SHP77 (cell line): ENCODE measurements at places on chromosomes 4 and X.

DNA sequence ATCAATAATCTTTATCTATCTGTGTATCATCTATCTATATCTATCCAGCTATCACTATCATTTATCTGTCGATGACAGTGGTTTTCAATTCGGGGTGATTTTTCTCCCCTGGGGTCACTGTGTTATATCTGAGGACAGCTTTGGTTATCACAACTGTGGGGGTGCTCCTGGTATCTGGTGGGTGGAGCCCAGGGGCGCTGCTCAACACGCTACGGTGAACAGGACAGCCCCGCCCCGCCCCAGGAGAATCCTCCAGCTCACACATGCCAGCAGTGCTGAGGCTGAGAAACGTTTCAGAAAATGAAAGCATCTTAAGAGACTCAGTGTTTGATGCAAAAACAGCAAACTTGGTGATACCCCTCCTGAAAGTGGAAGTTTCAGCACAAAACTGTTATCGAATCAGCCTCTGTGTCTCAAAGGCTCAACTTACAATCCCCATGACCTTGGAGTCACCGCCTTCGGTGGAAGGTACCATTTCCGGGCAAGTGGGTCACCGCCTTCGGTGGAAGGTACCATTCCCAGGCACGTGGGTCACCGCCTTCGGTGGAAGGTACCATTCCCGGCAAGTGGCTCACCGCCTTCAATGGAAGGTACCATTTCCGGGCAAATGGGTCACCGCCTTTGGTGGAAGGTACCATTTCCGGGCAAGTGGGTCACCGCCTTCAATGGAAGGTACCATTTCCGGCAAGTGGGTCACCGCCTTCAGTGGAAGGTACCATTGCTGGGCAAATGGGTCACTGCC lies 315.3 kb downstream of the DHRSX start:
- DNase-seq, result no peak

DNA sequence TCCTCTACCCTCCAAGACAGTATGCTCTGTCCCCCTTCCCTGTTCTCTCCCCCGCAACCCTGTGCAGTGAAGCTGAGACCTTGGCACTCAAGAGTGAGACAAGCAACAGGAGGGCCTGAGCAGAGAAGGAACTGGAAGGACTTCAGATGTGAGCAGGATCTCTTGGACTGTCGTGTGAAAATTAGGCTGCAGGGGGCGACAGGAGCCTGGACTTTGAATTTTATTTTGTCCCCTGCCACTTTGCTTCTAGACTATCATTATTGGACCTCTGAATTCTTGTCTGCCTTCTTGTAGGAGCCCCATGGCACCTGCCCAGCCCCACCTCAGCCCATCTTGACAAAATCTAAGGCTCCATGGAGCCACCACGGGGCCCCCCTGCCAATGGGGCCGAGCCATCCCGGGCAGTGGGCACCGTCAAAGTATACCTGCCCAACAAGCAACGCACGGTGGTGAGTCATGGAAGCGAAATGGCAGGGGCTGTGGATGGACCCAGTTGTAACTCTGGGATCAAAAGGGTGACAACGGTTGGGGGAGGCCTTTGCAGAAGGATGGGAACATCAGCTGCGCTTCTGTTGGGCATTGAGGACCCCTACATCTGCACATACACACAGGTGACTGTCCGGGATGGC lies 1.7 kb downstream of the ARAF start:
- DNase-seq, result peak; percentile 0

DNA sequence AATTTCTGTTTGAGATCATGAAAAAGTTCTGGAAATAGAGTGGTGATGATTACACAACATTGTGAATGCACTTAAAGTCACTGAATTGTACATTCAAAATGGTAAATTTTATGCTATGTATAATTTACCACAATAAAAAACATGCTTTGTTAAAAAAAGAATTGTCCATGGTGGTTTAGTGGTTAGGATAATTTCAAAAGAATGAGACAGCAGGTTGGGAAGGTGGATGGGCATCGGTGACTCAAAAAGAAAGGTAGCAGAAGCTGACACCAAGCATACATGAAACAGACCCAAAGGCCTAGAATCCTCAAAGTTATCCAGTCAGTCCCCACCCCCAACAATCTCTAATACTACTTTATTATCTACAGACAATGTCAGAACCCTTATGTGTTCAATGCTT lies 91.1 kb downstream of the MSN start:
- no peak for DNase-seq

- DNase-seq, result no peak
Measured at GRCh38 chrX:19899217-19899788, 11.9 kb upstream of the SH3KBP1 start.

GRCh38 chr4:122297694-122298093 lies 81.1 kb upstream of the ADAD1 start:
- no peak for DNase-seq

GRCh38 chrX:29348288-29348687 lies 761.0 kb downstream of the IL1RAPL1 start:
- DNase-seq, result no peak
